ENCODE measurements at places on chromosomes 1 and 21. TPM values are rescaled to one million over a fixed set of nuclear protein-coding genes. Genes with fewer than 3 reads are reported as not detected.

The CR1 gene
- 0.39 TPM for polyA plus RNA-seq

The TSPAN2 gene
- 0.15 TPM for polyA plus RNA-seq

The NUP133 gene
- polyA plus RNA-seq, result 33.2 TPM

The ABCB10 gene
- 2.9 TPM for polyA plus RNA-seq

The DDX59 gene
- polyA plus RNA-seq, result 14.8 TPM

The PLPPR5 gene
- polyA plus RNA-seq, result 0.58 TPM

The PPCS gene
- 37.9 TPM for polyA plus RNA-seq

The RIIAD1 gene
- polyA plus RNA-seq, result 7.2 TPM

The YTHDF2 gene
- polyA plus RNA-seq, result 46.9 TPM

The ATP6V1G3 gene
- not detected for polyA plus RNA-seq

The LCE1B gene
- not detected for polyA plus RNA-seq

The ANP32E gene
- 22.5 TPM for polyA plus RNA-seq

The F13B gene
- polyA plus RNA-seq, result not detected

The FOXO6 gene
- 8.1 TPM for polyA plus RNA-seq

The PROK1 gene
- 1.1 TPM for polyA plus RNA-seq

The PCP4L1 gene
- polyA plus RNA-seq, result 5.2 TPM

The UQCRHL gene
- 5.8 TPM for polyA plus RNA-seq

The MAB21L3 gene
- polyA plus RNA-seq, result not detected
